Dorsolateral prefrontal cortex (tissue), 122 donors: ENCODE measurements at places on chromosomes 6 and 20.

DNA sequence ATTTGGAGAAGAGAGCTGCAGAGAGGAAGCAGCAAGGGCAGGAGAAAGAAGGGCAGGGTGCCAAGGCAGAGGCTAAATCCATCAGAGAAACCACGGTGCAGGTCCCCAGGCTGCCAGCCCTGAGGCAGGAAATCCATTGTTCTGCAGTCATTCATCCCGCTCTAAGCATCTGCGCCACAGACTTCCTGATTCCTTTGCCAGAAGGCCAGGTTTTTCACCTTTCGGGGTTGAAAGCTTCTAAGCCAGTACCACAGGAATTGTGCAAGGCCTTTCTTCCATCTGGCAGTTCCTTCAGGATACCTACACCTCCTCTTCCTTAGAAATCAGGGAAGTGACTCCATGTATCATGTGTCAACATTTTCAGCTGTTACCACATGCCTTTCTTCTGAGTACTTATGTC, 45.6 kb downstream of the ADGRF5 start:
- DNase-seq, result no peak

- no peak for DNase-seq
Measured at GRCh38 chr6:119390247-119390793, 40.8 kb upstream of the MAN1A1 start.

GRCh38 chr20:36932476-36933426, 18.8 kb downstream of the SAMHD1 start:
- no peak for DNase-seq

- DNase-seq, result no peak
Measured at GRCh38 chr20:50523552-50524167, 13.5 kb downstream of the PTPN1 start.

DNA sequence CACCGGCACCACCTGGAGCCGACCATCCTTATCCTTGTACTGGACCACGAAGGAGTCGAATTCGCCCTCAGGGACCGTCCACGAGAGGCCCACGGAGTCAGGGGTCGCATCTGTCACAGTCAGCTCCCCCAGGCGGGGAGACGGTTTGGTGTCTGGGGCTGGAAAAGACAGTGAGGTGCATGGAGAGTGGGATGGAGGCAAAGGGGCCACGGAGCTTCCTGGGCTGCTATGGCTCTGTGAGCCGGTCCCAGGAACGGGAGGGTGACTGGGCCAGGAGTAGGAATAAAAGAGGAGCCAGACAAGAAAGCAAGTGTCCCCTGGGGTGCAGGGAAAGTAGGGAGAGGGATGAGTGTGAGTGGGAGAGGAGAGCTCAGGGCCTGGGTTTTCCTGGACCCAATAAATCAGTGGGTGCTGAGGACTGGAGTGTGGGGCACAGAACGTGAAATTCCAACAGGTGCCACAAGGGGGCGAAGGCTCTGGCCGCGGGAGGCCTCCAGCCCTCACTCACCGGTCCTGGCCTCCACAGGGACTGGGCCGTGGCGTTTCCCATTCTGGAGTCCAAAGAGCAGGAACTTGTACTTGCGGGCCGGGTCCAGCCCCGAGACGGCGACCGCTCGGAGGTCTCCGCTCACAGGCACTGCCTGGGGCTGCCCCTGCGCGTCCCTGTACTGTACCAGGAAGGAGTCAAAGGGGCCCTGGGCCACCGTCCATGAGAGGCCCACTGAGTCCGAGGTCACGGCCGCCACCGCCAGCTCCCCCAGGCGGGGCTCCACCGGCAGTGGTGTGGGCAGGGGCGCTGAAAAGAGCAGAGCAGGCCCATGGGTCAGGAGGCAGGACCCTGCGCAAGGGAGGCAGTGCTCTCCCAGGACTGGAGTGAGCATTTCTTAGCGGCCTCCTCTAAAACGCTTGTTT, 9.9 kb downstream of the CYP21A2 start:
- no peak for DNase-seq

GRCh38 chr20:38829296-38829875, 23.9 kb downstream of the PPP1R16B start:
- no peak for DNase-seq

- no peak for DNase-seq
Measured at GRCh38 chr6:84390334-84390733, 162.9 kb upstream of the CEP162 start.

DNA sequence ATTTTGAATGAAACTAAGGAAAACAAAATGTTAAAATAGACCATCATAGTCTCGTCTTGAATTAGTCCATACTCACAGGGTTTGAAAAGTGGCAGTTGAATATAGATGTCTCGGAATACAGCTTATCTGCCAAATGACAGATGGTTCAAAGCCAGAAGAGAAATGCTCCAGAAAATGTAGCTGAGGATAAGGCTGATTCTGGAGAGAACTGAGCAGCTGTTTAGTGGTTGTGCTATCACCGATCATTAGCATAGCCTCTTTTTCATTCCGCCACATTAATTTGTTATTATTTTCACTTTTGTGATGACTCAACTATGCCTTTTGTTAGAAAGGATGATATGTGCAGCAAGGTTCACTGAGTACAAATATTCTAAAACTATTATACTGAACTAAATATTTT, 390.2 kb upstream of the MAN1A1 start:
- DNase-seq, result no peak

DNA sequence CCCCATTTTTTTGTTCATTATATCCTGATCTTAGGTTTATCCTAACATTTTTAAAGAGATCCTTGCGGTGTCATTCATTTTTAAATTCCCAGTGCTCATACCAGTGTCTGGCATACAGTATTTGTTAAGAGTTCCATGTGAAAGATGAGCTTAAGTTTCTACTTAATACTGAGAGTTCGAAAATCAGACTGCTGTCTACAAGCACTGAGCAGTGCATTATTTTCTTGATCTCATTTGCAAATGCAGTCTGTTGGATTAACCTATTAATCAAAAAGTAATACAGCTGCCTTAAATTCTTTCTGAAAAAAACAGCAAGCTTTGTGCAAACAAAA, 663 bp downstream of the COQ3 start:
- no peak for DNase-seq

- DNase-seq, result no peak
Measured at GRCh38 chr20:35826397-35826998, 54.7 kb downstream of the PHF20 start.

- no peak for DNase-seq
Measured at GRCh38 chr6:25488156-25488555, 163.9 kb upstream of the SCGN start.

DNA sequence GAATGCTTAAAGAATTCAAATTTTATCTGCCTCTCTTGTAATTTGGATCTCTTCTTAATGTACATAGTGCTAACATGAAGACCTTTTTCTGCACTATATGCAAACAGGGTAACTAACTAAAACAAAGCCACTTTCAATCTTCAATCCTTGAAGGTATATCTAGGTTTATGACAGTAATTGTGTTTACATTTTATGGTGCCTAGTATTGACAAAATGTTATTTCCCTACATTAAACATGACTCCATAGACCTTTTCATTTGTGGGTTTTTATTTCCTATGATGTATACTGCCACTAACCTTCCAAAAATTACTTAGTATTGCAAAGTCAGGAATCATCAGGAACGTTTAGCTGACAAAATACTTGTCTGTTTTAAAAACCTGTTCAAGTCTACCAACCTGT, 95.9 kb downstream of the B3GAT2 start:
- DNase-seq, result no peak

- no peak for DNase-seq
Measured at GRCh38 chr6:94417363-94417762, 998.0 kb upstream of the EPHA7 start.

DNA sequence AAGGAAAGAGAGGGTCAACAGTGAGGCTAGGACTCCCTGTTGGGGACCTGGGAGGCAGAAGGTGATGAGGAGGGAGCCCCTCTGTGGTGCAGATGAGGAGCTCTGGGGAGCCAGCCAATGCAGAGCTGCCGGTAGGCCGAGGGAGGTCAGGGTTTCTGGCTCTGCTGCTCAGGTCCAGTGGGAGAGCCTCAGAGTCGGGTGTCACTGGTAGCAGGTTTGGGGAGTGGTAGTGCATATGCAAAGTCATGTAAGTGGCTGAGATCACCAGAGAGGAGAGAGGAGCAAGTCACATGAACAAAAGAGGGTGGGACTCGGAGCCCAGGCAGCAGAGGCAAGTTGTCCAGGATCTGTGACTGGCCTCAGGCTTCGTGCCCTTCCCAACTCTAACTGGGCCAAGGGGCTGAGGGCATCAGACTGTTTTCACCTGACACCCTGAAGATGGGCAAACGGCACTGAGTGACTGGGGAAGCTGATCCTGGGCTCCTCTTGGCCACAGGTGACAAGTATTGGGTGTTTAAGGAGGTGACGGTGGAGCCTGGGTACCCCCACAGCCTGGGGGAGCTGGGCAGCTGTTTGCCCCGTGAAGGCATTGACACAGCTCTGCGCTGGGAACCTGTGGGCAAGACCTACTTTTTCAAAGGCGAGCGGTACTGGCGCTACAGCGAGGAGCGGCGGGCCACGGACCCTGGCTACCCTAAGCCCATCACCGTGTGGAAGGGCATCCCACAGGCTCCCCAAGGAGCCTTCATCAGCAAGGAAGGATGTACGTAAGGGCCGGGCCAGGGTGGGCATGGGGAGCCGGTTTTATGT, 6.6 kb downstream of the MMP24OS start:
- no peak for DNase-seq

GRCh38 chr6:45687570-45687969, 309.8 kb upstream of the SUPT3H start:
- no peak for DNase-seq

GRCh38 chr6:159998538-159998937, 29.7 kb downstream of the IGF2R start:
- no peak for DNase-seq

DNA sequence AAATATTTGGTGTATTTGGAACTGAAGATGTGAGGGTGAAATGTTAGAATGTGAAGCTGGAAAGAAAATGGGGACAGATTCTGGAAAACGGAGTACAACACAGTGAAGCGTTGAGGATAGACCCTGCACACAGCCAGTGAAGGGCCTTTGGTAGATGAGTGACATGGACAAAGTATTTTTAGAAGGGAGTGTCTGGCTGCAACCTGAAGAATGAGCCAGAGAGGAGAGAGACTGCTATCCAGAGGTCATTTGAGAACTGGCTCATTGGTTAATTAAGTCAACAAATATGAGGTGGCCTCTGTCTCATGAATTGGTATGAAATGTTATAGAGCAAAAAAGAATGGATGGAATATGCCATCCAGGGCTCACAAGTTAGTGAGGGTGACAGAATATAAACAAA, 310.5 kb downstream of the PACRG start:
- no peak for DNase-seq

DNA sequence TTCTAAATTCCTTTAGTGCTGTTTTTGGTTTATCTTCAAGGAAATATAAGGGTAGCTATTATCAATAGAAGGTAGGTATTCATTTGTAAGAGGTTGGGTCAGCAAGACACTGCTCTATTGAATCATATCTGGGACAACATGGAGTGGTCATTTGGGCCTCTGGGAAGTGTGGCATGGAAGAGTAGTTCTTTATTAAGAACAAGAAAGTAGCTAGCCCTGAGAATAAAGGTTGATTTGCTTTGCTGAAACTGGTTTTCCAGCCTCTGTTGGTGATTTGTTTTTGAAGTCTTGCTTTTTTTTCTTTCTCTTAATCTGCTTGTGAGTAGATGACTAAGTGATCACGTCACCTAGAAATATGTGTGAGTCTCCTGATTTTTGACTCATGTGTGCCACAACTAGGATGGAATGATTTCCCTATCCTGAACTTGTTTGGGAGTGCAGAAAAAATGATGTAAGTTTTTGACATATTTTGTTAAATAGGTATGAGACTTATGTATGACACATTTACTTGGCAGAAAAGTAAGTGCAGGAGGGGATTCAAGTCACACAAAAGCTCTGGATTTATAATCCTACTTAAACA, 381.8 kb downstream of the CENPW start:
- no peak for DNase-seq

- DNase-seq, result no peak
Measured at GRCh38 chr20:23367770-23368169, 5.8 kb downstream of the GZF1 start.

GRCh38 chr6:84457276-84457675, 229.8 kb upstream of the CEP162 start:
- no peak for DNase-seq

DNA sequence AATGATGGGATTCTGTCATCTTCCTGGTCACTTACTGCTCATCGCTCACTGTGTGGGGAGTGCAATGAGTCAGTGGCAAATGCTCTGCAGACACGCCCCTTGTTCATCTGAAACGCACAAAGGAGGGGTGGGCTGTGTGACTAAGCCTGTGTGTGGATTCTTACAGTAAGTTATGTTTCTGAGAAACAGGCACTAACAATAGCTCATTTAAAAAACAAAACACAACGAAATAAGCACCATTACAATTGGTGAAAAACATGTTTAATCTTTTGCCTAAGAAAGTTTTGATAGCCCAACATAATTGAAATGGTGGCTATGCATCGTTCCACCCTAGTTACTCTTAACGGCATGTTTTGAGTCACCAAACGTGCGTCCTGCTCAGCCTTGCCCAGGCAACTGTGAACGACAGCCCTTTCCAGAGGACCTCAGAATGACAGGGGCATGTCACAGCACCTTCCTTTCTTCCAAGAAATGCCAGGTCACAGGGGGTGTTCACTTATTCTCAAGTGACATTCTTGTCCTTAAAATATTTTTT, 118.4 kb upstream of the SGK1 start:
- peak; percentile 86 for DNase-seq

DNA sequence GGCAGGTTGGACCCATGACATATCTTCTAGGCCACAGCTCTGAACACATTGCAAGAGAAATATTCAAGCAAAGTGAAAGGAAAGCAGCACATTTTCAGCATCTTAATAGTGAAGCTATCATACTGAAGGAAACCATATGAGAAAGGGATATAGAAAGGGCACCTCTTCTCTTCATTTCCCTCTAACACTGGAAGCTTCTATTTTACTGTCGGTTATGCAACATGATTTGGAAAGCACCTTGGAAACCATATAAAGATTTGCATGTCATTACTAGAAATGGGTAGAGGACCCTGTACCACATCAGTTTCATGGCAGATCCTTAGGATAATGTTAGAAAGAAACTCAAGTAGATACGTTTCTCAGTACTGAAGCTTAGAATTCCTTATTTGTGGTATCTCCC, 70.5 kb upstream of the HMGN3 start:
- no peak for DNase-seq

DNA sequence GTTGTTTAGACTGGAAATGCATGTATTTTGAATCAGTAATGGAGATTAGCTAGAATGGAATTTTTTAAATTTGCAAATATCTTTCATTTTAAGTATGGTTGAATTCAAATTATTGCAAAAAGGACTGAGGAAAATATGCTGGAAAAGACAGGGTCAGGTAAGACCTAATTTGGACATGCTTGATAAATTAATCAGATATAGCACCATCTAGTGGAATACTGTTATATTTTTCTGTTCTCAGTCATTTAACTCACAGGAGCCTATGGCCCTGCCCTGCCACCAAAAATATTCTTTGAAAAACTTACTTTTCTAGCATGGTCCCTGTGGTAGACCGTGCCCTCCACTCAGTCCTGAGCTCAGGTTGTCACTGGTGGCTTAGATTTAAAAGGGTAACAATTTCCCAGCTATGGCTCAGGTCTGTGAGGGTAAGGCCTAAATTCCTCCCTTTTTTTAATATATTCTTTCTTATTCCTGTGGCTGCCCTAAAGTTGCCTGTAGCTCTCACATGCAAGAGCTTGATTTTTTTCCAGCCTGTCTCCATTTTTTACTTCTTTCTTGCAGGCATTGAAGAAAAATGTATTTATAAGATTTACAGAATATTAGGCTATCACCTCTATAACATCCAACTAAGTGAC, 25.3 kb upstream of the KIAA1586 start:
- no peak for DNase-seq

- DNase-seq, result no peak
Measured at GRCh38 chr20:39458452-39458851, 496.3 kb downstream of the DHX35 start.

- DNase-seq, result peak; percentile 63
Measured at GRCh38 chr20:36173451-36173933, 19.0 kb downstream of the EPB41L1 start.

- DNase-seq, result no peak
Measured at GRCh38 chr6:162621246-162621645, 106.3 kb downstream of the PRKN start.
